ENCODE measurements at places on chromosomes 4 and X.

DNA sequence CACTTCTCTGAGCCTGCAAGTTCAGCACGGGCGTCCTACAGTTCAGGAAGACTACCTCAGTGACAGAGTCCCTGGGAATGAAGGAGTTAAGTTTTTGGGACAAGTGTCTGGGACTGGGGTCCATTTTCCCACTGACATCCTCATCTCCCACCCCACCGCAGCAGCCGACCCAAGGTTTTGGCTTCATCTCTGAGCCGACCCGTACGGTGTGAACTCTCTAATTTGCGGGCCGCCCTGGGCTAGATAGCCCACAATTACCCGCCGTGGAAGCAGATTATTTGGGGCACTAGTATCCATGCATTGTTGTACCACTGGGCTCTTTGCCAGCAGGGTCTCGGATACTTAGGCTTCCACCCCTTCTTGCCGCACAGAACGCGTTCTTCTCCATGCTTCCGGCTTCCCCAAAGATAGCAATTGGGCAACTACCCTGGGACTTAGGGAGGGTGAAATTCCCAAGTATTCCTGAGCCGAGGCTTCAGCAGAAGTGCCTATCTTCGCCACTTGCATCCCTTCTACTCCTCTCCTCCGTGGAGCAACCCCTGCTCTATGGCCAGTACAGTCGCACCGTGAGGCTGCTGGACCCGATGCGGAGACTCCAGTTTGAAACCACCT is 2.4 kb downstream of the IL1RAPL2 start:
- no peak for DNase-seq

DNA sequence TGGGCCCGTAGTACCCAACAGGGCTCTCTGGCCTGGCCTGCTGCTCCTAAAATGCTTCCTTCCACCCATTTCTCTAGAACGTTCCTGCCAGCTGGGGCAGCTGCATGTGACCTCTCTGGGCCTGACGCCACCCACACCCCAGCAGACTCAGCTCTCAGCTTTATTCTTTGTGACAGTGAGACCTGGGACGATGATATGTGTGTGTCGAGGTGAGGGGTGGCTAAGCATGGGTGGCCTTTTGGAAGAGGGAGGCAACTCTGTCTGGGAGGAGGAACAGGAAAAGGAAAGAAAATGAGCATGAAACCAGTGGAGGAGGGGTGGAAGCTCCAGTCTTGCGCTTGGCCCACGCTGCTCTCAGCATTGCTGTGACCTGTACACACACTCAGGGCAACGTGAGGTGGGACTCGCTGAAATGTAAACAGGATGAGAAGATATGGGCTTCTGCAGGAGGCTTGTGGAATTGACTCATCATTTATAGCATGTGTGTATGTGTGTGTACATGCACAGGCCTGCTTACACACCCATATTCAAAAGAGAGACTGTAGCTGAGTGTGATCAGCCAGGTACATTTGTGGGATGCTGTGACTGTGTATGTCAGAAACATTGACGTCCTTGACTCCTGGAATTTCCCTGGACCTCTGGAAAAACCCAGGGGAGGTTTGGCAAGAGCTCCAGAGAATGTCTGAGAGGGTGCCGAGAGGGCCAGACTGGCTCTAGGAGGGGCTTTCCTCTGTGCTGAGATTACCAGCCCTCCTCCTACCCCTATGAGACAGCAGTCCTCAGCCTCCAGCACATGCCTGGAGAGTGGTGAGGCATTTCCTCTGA is 137.9 kb downstream of the PJA1 start:
- peak; percentile 66 for DNase-seq

GRCh38 chrX:70960730-70961129 is 29.8 kb upstream of the SLC7A3 start:
- DNase-seq = no peak

- DNase-seq = no peak
Observed at GRCh38 chrX:130857207-130857606, 45.8 kb downstream of the ENOX2 start.

DNA sequence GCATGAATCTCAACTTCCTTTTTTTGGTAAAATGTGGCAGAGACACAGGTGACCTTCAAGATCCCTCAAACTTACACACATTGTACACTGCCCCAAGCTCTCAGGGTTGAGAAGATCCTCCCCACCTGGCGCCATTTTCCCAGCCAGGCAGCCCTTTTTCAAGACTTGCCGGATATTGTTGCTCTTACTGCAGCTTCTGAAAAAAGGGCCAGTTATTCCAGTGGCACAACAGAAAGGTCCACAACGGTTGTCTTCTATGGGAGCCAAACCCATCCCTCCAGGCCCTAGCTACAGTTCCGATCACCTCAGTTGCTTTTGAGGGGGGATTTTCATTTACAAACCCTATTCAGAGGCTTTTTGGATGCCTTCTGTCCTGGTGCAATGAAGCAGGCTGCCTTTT is 101.1 kb downstream of the CHIC2 start:
- DNase-seq = no peak

- DNase-seq = no peak
Observed at GRCh38 chr4:145898926-145899531, 39.6 kb downstream of the ZNF827 start.

DNA sequence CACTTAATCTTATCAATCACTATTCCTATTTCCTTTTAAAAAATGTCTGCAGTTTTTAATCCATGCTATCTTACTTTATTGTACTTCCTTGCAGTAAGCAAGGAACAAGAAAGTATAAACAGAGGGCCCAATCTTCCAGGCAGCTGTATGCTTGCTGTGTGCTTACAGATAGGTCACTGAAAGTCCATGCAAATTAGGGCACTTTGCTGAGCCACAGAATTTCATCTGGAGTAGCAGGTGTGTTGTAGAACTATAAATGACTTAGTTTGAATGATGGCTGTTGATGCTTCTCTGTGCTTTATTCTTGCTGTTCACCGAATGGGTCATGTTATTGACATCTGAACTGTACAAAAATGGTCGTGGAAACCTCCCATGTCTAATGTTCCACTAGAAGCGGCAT is 154.6 kb downstream of the ATOH1 start:
- DNase-seq = no peak

DNA sequence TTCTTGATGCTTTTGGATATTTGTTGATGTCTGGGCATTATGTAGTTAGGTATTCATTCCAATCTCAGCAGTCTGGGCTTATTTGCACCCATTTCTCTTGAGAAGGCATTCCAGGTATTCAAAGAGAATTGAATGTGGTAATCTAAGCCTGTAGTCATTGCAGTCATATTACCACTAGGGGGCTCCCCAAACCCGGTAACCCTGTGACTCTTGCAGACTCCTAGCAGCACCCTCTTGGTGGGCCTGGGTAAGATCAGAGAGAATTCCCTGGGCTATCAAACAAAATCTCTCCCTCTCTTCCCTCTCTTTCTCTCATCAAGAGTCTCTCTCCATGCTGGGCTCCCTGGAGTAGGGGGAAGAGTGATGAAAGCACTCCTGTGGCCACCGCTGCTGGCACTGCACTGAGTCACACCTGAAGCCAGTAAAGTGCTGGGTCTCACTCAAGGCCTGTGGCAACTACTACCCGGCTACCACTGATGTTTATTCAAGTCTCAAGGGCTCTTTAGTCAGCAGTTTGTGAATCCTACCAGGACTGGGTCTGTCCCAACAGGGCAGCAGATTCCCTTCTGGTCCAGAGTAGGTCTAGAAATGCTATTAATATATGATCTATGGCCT is 187.7 kb upstream of the NUDT10 start:
- peak; percentile 43 for DNase-seq

DNA sequence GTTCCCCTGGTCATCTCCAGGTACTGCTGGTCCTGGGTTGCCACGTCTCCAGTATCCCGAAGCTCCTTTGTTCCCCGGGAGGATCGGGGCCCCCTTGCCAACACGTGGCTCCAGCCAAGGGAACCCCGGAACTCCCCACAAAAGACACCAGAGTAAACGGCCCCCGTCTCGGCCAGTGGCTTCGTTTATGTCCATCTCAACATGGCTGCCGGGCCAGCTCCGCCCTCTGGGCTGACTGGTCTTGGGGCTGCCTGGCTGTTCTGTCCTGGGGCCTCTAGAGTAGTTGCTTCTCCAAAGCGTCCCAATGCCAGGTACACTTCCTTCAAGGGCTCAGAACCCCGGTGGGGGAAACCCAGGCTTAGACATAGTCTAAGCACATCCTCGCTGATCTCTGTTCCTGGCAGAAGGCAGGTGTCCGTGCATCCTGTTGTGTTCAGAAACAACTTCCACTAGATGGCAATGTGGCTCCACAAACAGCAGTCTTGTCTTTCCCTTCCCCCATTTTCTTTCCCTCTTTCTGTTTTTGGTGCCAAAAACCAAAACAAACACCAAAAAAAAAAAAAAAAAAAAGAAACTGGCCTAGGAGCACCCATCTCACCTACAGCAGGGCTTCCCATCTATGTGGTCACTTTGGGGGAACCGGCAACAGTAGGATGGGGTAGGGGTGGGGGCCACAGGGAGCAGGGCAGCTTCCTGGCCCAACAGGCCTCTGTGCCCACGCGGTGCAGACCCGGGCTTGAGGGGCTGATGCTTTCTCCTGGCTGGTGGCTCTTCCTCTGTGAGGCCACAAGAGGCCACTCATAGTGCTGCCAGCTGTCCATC is 35.3 kb downstream of the NBDY start:
- DNase-seq = peak; percentile 91

- DNase-seq = no peak
Observed at GRCh38 chr4:168846414-168846813, 163.6 kb downstream of the CBR4 start.

GRCh38 chrX:15515931-15516330 is 15.3 kb downstream of the BMX start:
- no peak for DNase-seq

DNA sequence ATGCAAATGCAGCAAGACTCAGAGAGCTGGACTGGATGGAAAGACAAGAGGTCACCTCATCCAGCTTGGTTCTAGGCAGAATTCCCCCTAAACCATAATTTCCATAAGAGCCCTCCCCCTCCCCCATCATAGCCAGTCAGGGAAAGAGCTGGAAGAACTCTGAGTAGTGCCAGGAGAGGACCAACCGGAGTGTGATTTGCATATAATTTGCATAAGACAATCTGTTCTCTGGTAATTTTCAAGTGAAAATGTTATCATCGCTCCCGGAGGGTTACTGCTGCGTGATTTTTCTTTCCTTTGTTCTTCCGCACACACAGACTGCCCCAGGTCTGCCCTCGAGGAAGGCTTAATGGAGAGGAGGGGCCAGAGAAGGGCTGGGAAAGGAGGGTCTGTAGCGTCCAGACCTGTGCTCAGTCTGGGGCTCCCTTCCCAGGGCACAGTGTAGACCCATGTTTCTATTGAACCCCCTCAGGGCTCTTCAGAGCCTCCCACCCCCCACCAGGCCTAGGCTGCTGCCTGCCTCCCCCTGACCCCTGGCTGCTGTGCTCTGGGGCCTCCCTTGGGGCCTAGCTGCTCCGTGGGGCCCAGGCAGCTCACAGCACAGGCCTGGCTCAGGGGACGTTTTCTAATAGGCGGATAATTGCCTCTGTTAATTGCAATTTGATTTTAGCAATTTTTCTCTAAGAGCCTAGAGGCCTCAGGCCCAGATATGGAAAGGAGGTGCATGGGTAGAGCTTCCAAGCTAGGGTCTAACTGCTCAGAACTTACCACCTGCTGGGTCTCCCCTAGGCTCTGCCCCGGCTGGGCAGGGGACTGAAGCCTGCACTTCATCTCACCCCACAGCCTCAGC is 90.4 kb upstream of the PJA1 start:
- DNase-seq = no peak

DNA sequence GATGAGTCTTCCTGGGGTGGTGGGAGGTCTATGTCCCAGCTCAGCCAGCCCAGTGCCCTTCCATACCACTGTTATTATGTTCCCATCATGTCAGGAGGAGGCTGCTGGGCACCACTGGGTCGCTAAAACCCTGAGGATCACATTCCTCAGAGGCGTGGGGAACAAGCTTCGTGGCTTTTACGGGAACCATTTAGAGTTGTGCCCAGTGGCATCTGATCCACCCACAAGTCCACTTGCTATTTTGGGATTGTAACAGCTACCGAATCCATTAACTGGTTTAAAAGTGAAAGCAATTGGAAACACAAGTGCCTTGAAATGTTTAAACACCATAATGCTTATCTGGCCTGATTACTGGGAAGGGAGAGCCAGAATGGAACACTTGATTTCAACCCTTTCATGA is 13.1 kb upstream of the CCKAR start:
- no peak for DNase-seq

GRCh38 chrX:39764441-39764914 is 333.3 kb downstream of the BCOR start:
- DNase-seq = no peak

DNA sequence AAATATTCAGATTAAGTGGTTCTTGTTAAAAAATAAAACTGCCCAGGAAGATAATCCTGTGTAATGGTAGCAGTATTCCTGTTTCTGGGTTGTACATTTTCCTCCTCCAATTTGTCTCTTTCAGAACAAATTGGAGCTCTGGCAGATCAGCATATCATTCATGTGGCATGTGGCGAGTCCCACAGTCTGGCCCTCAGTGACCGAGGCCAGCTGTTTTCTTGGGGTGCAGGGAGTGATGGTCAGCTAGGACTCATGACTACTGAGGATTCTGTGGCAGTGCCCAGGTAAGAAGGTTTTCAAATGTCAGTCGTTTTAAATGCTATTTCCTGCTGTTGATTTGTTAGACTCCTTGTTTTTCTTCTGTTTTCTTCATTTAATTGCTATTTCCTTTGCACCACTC is 47.9 kb downstream of the NAP1L5 start:
- no peak for DNase-seq

DNA sequence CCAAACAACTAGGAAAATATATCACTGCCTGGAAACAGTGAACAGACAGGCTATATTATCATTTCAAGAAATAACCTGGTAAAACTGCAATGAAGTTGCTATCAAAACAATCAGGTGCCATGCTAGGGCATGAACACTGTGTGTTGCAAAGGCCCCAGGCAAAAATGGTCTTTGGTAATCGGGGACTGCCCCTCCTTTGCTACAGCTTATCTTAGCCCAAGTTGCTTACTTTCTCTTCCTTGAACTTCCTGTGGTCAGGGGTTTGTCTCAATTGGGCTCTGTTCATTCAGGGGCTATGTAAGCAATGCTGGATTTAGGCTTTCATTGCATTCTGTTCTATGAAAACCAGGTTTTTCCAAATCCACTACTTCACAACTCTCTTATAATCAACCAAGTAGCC is 30.4 kb downstream of the SCML1 start:
- no peak for DNase-seq

- no peak for DNase-seq
Observed at GRCh38 chr4:6647582-6648230, 7.2 kb downstream of the MRFAP1 start.

- DNase-seq = no peak
Observed at GRCh38 chr4:24876431-24876830, 36.4 kb downstream of the CCDC149 start.

- DNase-seq = no peak
Observed at GRCh38 chr4:125590158-125590557, 275.4 kb downstream of the FAT4 start.

GRCh38 chr4:5101571-5101970 is 50.3 kb downstream of the STK32B start:
- no peak for DNase-seq

GRCh38 chr4:2255501-2256155 is 6.3 kb downstream of the MXD4 start:
- peak; percentile 33 for DNase-seq

- peak; percentile 22 for DNase-seq
Observed at GRCh38 chr4:52588097-52588496, 71.0 kb downstream of the USP46 start.

All from fibroblast of mammary gland (primary cell).